ENCODE measurements at places on chromosomes 4 and X.

- no peak for DNase-seq
Measured at GRCh38 chrX:154371789-154372300, 2.6 kb downstream of the FLNA start.

DNA sequence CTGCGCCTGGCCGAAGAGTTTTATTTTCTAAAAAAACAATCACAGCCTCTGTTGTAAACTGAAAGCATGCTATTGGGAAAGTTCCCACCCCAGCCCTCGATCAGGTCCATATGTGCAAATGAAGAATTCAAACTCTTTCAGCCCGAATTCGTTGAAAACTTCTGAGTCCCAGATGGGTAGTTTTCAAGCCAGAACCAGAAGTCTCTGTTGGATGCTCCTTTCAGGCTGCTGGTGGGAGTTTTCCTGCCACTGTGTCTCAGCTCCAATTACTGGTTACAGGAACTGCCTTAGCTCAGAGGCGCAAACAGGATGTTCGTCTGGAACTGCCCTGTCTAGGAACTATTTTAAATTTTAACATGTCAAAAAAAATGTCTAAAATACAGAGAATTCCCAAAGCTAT lies 9.3 kb upstream of the ALG13 start:
- no peak for DNase-seq

GRCh38 chr4:33724685-33725084 lies 2519.6 kb downstream of the ARAP2 start:
- peak; percentile 81 for DNase-seq

DNA sequence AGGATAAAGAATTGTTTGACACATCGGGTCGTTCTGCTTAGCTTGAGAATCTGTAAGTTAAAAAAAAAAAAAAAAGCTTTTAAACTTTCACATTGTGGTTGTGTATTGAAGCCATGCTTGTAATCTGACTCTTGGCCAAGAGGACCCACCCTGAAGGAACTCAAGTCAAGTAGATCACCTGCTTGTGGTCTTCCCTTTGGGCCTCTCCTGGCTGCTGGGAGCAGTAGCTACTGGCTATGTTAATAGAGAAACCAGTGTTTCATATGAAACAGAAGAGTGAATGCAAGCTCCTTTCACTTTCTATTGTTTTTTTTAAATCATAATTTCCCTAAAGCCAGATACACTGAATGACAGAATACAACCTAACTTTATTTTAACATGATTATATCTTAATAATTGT lies 402.4 kb upstream of the NDST4 start:
- DNase-seq: no peak

DNA sequence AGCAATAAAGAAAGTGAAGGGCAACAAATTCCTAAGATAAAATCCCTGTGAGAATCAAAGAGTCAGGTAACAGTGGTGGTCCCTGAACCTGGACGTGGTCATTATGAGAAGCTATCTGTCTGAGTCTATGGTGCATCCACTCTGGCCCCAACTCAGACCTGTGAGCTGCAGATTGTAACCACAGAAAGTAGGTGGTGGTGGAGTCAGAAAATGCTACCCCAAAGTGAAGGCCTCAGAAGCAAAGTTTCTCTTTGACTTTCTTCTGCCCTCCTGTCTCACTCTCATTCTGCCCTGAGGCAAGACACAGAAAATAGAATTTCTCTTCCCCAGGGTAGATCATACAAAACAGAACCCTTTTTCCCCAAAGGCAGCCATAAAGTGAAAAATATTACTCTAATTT lies 84.1 kb upstream of the NEIL3 start:
- no peak for DNase-seq

- DNase-seq: no peak
Measured at GRCh38 chr4:8607603-8608481, 15.3 kb downstream of the CPZ start.

DNA sequence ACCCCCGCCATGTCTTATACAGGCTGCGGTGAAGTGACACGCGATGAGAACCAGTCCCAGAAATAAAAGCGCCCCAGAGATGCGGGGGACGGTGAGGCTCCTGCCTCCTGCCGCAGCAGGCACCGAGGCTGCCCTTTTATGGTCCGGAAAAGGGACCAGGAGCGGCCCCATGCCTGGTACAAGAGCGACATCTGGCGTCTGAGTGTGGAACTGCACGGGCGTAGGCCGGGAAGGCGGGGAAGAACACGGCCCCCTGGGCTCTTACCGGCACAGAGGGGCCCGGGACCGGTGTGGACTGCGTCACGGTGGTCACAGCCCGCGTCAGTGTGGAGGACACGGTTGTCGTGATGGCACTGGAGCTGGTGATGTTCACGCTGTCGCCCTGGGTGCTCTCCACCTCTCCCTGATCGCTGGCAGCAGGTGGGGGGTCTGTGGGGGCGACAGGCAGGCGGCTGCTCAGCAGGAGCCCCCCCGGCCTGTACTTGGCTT lies 8.9 kb upstream of the RENBP start:
- DNase-seq: peak; percentile 27
